ENCODE measurements at places on chromosomes 6 and 20.
A peak's percentile ranks its signal among the peaks of the same experiment; 100 is the strongest.

DNA sequence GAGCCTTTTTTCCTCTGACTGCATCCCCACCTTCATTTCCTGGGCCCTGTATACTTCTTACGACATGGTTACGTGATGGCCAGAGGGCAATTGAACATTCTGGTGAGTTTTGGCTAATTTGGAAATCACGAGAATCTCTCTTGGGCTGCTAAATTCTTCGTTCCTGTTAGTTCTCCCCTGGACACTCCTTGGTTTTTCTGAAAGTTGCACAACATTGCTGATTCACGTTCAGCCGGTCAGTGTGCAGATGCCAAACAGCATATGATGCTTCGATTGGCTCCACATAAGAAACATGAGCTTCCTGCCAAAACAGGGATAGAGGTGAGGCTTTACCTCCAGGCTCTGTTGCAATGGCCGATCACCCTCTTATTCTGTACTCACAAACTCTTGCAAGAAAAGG, 119.4 kb upstream of the LY86 start:
- no peak for DNase-seq

DNA sequence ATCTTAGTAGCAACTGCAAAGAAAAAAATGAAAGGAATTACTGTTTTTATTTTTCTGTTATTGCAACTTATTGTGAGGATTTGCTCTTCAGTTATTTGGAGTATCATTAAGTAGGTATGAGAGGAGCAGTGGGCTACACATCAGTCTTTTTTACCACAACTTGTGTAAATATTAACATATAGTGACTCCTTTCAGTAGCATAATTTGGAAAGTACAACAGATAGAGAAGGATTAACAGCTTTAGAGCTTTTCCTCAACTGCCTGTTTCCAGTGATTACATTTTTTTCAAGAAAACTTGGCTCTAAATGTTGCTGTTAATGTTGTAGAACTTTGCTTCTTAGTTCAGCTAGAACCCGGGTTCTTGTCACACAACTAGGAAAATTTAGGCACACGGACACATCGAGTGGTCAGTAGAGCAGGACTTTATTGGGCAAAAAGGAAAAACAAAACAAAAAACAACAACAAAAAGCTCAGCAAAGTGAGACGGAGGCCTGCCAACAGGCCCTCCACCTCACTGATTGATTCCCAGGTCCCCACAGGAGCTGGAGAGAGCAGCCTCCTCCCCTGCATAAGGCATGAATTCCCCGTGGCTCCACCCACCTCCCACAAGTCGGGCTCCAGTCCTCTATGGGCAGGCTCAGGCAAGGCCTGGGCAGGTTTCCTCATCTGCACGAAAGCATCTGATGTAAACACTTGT, 75.1 kb downstream of the ADGRG6 start:
- DNase-seq: no peak

DNA sequence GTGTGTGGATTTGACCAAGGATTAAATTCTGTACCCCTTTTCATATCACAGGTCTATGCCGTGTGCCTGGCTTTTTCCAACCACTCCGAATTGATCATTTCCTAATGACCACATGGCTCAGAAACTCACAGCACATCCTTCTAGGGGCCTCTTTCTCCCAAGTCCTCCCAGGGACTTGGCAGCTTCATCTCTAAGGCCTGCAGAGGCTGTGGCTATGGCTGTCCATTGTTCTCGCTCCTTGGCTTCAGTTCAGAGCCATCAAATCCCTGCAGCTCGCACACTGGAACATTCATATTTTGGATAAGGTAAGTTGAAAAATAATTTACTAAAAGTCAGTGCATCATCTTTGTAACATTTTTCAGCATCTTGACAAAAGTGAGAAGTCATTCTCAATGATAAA, 497.2 kb upstream of the CDH4 start:
- no peak for DNase-seq

DNA sequence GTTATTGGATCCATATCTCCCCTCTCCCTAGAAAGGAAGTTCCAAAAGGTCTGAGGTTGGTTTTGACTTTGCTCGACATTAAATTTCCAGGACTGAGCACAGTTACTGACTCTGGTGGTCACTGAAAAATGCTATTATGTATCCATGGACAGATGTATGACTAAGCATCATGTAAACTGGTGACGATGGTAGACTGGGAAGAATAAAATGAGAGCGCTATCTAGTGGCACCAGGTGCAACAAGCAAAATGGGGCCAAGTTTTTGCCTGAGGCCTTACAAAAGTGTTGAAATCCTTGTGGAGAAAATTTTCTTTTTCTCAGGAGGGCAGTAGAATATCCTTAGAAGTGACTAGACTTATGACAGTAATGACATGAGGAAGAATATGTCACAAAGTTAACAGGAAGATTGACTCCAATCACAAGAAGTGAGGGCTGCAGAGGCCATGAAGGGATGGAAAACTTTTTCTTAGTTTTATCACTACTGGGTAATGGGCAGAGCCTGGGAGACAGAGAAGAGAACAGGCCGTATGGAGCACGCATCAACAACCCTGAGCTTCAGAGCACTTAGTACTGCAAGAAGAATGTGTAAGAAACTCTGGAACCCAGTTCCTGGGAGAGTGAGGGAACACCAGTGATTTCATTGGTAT, 88.9 kb upstream of the ELOVL5 start:
- DNase-seq: peak; percentile 70

GRCh38 chr6:144156991-144157390, 6.7 kb downstream of the STX11 start:
- DNase-seq: no peak

- DNase-seq: peak; percentile 97
Measured at GRCh38 chr20:44137266-44137801, 49.7 kb downstream of the JPH2 start.

All from fibroblast of skin of back (primary cell).